HT1080 (cell line): ENCODE measurements at places on chromosomes 4 and X. TPM values are rescaled to one million over a fixed set of nuclear protein-coding genes. Genes with fewer than 3 reads are reported as not detected.

GRCh38 chr4:152229782-152230289 is 306.1 kb downstream of the FBXW7 start:
- DNase-seq: no peak

DNA sequence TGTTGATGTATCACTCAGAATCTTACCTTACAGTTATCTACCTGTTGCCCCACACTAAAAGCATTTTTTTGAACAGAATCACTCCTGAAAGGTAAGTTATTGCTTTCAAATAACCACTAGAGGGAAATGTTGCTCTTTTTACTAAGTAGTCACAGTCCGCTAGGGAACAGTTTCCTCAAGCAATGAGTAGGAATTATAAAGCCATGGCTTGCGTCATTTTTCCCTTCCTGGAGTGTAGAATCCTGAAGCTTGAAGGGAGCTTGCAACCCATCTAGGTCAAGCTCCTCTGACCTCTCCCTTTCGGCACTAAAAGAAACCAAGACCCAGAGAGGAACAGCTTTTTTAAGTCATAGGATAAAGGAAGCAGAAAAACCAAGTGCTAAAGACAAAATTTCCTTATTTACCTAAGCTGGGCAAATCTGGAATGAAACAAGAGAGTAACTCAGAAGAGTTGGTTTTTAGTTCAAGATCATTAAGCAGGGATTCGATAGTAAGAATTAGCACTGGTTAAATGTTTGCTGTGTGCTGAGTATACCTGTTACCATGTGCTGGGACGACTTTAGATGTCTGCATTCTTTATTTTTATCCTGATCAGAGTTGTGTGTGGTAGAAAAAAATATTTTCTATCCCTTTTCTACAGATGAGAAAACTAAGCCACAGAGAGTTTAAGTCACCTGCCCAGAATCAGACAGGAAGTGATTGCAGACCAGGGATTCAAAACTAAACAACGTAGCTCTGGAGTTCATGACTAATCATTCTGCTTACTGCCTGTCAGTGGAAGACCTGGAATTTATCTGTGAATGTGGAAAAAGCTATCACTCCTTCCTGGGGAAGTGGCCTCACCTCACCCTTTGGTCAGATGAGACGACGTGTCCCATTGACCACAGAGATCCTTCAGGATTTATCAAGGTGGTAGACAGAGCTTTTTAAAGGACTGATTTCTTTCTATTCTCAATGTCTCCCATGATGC is 631.5 kb downstream of the RAB28 start:
- DNase-seq: peak; percentile 80

Gene DCAF8L2
- total RNA-seq: not detected in 2 replicates

GRCh38 chrX:45424326-45424725 is 223.7 kb upstream of the DIPK2B start:
- DNase-seq: no peak

Gene INTS6L
- 3.7 and 4.2 TPM in 2 replicates for total RNA-seq

GRCh38 chr4:74402692-74403456 is 37.9 kb downstream of the EREG start:
- DNase-seq: no peak

GRCh38 chrX:110026099-110026844 is 23.4 kb downstream of the TMEM164 start:
- DNase-seq: peak; percentile 77

GRCh38 chrX:68536429-68536828 is 37.6 kb downstream of the YIPF6 start:
- DNase-seq: no peak

DNA sequence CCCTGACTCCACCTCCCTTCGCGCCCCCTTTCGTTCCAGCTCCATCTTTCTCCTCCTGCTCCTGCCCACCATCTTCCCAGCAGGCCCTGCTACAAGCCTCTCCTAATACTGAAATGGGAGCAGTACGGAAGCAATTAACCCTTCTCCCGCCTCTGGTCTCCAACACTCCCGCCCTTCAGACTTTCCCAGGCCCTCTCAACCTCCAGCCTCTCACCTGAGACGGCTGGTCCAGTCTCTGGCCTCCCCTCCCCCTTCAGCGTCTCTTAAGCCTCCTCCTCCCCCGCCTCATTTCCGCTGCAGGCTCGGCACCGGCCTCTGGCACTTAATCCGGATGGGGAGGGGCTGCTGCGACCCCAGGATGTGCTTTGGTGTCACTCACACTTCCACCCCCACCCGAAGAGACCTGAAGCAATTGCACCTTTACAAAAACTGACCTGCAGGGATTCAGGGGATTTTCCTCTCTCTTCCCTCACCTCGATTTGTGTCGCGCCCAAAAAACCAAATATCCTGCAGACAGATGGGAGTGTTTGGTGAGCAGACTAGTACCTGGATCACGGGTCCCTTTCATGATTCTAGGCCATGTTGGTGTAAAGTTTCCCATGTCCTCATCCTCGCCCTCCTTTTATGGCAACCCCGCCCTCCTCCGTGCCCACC is 657 bp downstream of the TCEAL8 start:
- DNase-seq: peak; percentile 51

DNA sequence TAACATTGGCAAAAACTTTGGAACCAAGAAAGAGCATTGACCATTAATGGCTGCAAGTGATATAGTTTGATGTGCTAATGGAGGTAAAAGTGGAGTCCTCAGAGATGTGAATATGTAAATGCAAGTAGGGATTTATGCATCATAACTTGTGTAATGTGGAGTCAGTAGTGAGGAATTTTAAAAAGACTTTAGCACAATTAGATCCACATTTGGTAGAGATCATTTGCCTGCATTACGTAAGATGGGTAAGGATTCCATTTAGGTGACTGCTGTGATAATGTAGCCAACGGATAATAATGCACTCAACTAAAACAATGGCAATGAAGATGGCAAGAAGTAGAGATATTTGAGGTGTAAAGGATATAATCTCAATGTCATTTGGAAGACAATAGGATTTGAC is 1128.4 kb downstream of the ADGRL3 start:
- DNase-seq: no peak

DNA sequence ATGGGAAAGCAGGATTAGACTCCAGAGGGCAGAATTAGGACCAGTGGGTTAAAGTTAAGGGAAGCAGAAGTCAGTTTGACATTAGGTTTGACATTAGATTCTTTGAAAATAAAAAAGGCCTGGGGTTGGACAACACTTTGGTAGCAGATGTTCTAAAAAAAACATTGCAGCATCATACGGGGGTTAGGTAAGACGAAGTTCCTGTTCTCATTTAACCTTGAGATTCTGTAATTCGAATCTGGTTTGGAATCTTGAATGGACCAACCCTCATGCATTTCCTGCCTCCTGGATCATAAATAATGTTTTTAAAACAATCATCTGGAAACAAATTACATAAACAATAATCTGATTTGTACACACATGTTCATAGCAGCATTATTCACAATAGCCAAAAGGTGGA is 181.0 kb downstream of the SHROOM3 start:
- DNase-seq: no peak
